ENCODE measurements at places on chromosomes 12 and 14. TPM values are rescaled to one million over a fixed set of nuclear protein-coding genes. Genes with fewer than 3 reads are reported as not detected.

The GPR68 gene
- total RNA-seq, result 2.2 TPM

The MLF2 gene
- 141 TPM for total RNA-seq

The CFAP73 gene
- total RNA-seq, result not detected

The FGD4 gene
- total RNA-seq, result 7.0 TPM

The PRPH gene
- not detected for total RNA-seq

The SPIC gene
- not detected for total RNA-seq

The SYCP3 gene
- total RNA-seq, result 0.39 TPM

The TMEM119 gene
- 143 TPM for total RNA-seq

The CMA1 gene
- total RNA-seq, result not detected

The TGM1 gene
- total RNA-seq, result 1.1 TPM
